GM12891 (cell line): ENCODE measurements at places on chromosomes 3 and 15.

- no peak for DNase-seq
Observed at GRCh38 chr15:86571873-86572272, 492.2 kb downstream of the AGBL1 start.

DNA sequence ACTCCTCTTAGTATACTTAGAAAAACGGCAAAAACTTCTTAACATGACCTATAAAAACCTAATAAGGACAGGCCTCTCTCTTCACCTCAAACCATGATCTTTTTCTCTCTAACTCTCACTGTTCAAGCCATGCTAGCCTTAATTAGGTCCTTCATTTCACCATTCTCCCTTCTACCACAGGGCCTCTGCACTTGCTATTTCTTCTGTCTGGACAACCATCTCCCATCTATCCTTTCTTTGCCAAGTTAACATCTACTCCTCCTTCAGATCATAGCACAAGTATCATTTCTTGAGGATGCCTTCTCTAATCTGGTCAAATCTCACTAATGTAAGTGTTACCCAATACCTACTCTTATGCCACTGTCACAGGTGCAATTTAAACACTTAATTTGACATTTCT lies 39.1 kb downstream of the TMCC1 start:
- no peak for DNase-seq

GRCh38 chr3:32780071-32780734 lies 37.6 kb upstream of the TRIM71 start:
- no peak for DNase-seq

- DNase-seq: no peak
Observed at GRCh38 chr3:20563251-20563650, 377.2 kb upstream of the SGO1 start.

DNA sequence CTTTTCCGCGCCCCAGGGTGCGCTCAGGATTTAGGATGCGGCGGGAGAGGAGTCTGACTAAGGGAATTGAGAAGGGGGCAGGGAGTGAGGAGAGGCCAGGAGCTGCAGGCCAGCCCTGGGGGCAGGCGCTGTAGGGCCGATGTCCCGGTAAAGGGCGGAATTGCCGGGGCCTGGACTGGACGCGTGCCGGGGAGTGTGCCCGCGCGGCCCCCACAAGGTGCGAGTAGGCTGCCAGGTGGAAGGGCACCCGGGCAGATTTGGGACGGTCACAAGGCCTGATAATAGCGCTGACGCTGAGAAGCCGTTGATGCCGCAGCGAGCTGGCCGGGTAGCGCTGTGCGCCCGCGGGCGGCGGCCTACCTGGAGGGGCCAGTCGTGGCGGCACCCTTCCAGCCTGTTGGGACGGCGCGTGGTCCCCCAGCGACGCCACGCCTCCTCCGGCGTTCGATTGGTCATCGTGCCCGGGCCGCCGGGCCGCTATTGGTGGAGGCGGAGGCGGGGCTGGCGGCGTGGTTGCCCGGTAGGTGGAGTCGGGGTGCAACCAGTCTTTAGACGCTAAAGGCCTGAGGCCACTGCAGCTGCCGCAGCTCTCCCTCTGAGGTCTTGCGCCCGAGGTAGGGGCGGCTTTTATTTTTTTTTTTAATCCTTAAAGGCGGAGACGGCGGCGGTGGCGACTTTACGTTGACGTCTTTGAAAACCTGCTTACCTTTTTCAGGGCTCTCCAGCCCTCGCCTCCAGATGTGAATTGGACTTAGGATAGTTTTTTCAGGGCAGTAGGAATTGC lies 903 bp downstream of the SLC25A38 start:
- DNase-seq: peak; percentile 94

- DNase-seq: no peak
Observed at GRCh38 chr3:10380906-10381305, 60.0 kb upstream of the SEC13 start.

DNA sequence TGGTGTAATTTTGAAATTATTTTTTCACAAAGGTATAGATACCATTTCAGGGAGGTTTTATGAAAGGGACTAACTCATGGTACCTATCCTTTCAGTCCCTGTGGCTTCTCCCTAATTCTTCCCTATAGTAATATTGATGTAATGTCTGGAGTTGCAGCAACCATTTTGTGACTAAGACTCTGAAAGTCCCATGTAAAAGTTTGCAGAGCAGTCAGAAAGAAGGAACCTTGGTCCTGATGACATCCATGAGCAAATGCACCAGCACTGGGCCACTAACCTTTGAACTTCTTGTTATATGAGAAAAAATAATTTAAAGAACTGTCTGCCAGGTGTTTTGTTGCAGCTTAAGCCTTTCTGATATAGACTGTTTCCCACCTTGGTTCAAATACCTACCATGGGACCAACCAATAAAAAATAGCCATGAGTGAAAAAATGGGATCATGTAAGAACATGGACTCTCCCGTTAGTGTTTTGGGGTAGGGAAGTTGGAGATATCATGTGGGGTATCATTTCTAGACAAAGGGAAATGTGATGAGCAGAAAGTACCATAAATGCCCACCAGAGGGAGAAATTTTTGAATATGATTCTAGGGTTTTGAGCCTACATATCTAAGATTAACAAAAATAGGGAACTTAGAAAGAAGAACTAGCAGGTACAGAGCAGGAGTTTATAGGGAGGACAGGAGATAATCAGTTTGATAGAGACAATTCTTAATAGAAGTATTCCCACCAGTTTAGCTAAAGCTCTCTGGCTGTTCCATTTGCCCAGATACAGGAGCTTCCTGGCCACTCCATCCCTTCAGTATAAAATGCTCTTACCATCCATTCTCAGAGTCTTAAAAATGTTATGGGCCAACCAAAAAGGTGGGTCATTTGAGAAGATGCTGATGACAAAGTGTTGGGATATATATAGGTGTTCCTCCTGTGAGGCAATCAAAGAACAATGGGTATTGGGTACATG lies 3.4 kb upstream of the CPOX start:
- DNase-seq: no peak

DNA sequence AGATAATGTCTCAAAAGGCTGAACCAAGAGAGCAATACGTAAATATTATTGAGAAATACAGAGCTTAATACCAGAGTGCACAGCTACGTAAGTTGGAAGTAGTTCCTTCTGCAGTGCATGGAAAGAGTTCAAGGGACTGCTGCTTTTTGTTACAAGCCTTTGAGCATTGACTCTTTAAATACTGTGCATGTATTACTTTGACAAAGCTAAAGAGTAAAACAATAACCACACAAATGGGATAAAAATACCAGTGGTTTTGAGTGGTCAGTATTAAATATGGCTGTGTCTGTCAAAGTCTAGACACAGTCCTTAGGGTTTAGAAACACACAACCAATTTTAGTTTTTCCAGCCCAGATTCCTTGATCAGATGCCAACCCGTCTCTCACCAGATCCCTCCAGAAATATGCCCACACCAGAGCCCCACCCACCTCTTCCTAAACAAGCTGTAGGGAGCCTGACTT lies 62.1 kb downstream of the SSR3 start:
- no peak for DNase-seq

DNA sequence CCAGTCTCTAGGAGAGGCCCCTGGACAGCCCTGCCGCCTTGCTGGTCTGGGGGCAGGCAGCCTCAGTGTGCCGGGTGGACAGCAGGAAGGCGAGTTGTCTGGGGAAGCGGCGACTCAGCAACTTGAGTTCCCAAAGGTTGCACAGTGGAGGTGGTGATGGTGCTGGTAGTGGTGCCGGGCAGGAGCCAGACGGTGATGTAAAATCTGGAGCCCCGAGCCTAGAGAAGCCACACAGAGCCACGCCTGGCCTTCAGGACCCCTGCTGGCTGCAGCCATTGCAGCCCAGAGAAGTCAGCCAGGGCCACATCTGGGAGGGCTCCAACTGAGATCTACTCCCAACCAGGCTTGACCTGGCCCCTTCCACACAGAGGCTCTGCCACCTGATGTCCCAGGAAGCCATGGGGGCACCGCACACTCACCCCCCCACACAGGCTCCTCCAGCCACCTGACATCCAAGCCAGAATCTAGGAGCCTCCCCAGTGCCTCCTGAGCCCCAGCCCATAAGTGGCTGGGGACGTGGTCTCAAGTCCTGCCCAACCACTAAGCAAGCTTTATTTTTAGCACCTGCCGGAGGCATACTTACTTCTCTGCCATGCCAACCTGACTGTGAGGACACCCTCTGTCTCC lies 8.8 kb downstream of the C3orf22 start:
- DNase-seq: no peak

DNA sequence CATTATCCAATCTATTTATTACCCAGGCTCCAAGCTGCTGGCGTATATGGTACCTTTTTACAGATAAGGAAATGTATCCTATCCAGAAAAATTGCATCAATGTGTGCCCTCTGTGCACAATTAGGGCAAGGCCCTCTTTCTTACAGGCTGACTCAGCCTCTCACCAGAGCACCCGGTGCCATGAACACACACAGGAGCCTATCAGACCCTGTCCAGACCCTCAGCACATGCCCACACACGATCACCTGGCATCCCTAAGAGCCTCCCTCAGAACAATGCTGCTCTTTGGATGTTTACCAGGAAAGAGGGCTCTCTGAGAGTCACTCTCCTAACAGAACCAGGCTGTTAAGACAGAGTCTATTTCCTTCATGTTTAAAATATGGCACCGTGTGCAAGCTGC lies 460.0 kb upstream of the TBL1XR1 start:
- no peak for DNase-seq

DNA sequence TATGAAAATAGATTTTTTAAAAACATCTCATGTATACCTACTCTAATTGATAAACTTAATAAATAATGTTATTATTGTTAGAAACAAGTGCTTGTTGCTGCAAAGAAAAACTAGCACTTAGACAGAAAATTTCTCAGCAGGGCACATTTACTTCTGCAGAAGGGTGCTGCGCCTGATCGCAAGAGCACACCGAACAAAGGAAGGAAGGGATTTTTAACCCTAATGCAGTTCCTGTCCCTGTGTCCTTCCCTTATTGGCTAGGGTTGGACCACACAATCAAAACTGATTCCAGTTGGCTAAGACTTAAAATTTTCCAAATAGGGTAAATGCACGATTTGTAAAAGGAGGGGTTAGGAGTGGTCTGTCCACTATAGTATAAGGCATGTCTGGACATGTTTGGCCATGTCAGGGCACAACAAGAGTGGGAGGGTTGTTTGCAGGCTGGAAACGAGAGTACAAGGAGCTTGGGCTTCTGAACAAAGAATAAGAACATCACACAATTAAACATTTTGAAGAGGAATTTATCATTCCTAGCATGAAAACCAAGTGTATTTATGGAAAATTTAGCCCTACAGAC lies 4.7 kb downstream of the DTWD1 start:
- no peak for DNase-seq

GRCh38 chr15:70259640-70260508 lies 162.2 kb upstream of the TLE3 start:
- no peak for DNase-seq

GRCh38 chr15:49606594-49606993 lies 14.0 kb downstream of the FAM227B start:
- DNase-seq: no peak

DNA sequence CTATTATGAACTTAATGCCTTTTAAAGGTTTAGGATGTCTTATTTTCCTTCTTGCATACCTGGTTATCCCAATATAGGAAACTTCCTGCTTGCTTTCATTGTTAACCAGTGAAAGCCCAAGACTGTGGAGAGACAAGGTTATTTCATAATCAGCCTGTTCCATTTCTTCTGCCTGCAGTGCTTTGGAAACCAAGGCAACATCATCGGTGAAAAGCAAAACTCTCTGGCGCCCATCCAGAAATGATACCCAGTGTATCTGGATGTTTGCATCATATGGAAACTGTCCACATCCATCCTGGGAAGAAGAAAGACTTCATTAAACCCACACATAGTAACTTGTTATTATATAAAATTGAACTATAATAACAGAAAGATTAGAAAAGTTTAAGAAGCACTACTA lies 170.1 kb downstream of the VPS13C start:
- no peak for DNase-seq

GRCh38 chr3:49124203-49124602 lies 3.6 kb upstream of the USP19 start:
- DNase-seq: no peak

GRCh38 chr3:102129760-102130608 lies 280.7 kb downstream of the NFKBIZ start:
- no peak for DNase-seq

- no peak for DNase-seq
Observed at GRCh38 chr15:60219866-60220265, 177.9 kb downstream of the ANXA2 start.

DNA sequence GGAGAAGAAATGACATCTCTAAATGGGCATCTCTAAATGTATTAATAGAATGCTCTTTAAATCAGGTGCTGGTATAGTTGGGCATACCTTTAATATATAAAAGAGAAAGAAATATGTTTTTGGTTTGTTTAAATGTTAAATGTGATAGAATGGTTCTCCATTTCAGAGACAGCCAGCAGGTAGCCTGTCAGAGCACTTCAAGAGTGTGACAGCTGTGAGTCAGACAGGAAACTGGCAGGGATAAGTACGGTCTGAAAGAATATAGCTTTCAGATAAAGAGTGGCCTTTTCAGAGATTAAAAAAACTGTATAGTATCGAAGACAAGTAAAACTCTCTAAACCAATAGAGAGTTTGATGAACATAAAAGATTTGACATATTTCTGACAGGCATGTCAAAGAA lies 654.1 kb downstream of the IGSF11 start:
- no peak for DNase-seq

- DNase-seq: no peak
Observed at GRCh38 chr15:99721104-99721778, 12.0 kb downstream of the LYSMD4 start.

DNA sequence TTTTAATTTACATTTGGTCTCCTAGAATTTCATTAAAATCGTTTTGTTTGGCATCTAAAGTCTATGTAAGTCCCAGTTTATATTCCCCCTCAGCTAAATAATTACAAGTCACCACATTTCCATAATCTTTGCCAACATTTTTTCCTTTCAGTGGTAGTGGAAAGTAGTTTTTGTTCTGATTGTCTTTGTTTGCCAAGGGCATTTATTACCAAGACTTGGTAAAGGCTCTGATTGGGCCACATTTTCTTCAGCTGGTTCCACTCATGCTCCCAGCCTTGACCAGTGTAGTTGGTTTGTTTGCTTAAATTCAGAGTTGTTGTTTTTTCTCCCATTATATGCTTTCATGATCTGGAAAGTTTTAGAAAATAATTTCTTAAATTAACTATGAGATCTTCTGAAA lies 153.4 kb upstream of the MME start:
- DNase-seq: no peak

DNA sequence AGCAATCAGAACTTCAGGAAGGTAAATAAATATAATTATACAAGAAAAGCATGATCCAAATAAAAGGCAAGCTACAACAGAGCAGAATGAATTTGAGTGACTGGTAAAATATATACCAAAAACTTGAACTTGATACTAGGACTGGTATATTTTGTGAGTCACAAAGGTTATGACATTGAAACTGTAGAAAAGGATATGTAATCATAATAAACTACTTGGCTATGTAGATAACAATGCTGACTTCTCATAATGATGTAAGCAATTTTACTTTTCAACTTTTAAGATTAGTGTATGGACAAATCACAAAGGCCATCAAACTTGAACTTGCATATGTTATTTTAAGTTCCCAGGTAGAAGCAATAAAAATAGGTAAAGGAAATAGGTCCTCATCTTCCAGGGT lies 384.5 kb upstream of the NECTIN3 start:
- no peak for DNase-seq
